Cardiac muscle cell (in vitro differentiated cells and primary cell): ENCODE measurements at places on chromosomes 6 and 20. TPM values are rescaled to one million over a fixed set of nuclear protein-coding genes. Genes with fewer than 3 reads are reported as not detected.

GRCh38 chr6:39452306-39453145 is 130.0 kb upstream of the KCNK16 start:
- no peaks in the 10 kb centered on the region for H3K36me3 ChIP-seq
- H3K27ac ChIP-seq = no peak overlapping the region
- DNase-seq = no peak
- H3K4me3 ChIP-seq = no peak overlapping the region

DNA sequence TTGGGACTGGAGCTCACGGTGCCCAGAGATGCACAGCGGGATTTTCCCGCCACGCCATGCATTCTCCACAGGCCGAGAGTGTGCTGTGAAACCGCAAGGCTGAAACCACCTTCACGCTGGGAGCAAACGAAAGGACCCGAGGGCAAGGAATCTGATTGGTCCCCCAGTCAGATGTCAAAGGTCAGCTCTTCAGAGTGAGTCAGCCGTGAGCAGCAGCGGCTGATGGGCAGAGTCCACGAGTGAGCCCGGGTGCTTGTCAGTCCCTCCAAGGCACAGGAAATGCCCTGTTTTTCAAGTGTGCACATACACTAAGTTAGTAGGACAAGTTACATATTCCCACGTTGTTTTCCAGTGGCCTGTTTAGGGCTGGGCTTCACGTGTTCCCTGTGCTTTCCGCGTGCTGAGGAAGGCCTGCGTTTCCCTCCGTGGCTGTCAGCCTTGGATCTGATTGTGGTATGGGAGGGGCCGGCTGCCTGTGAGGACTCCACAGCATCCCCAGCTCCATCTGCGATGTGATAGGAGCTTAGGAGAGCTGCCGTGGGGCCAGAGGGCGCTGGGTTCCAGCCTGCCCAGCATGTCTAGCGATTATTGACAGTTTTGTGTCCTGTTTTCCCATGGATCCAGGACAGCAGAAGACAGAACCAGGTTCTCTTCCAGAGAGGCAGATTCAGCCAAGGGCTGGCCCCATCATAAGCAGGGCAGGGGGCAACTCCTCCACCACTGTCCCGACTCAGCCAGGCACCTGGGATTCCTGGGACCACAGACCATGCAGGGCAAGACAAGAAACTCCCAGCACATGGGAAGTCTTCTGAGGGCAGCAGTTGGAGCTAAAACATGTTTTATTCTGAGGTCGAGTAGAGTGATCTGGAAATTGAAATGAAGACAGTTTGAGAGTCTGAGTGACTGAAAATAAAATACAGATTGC is 38.2 kb upstream of the FRMD1 start:
- H3K4me1 ChIP-seq = no peaks in the 10 kb centered on the region
- H3K27ac ChIP-seq = no peak overlapping the region
- H3K4me3 ChIP-seq = no peak overlapping the region
- H3K36me3 ChIP-seq = no peaks in the 10 kb centered on the region

DNA sequence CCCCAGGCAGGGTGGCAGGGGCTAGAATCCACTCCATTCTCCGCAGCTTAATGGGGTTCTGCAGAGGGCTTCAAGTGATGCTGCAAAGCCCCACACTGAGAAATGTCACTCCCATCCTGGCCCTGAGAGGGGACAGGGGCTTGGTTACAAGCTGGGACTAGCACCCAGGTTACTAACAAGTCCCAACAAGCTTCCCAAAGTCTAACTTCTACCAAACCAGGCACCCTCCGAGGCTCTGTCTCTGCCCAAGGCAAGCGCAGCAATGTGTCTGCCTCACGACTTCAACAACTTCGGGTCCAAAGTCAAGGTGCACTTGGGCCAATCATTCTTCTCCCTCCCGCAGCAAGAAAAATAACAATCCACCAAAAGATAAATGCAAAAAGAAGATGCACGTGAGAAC is 45.6 kb downstream of the NFATC2 start:
- DNase-seq = no peak
- H3K4me1 ChIP-seq = peaks cover 18% of the 10 kb centered on the region
- H3K36me3 ChIP-seq = no peaks in the 10 kb centered on the region

DNA sequence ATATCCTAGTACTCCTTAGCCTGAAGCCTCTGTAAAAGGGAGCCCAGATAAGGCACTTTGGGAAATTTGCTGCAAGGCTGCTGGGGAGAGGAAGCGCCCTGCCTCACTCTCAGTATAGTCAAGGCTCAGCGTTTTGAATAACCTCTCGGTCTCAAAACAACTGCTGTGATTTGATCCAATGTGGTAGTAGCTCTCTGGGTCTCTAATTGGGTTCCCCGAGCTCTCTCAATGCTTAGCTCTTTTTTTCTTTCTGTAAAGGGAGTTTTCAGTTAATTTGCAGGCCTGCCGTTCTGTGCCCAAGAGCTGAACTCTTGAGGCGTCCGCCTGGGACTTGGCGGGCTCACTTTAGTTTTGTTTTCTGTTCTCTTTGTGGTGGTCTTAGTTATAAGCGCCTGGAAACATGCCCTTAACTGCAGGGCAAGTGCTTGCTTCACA is 41.2 kb downstream of the ZHX3 start:
- H3K4me3 ChIP-seq = no peak overlapping the region
- no peaks in the 10 kb centered on the region for H3K36me3 ChIP-seq
- H3K27ac ChIP-seq = no peak overlapping the region
- peak; percentile 31 for DNase-seq

DNA sequence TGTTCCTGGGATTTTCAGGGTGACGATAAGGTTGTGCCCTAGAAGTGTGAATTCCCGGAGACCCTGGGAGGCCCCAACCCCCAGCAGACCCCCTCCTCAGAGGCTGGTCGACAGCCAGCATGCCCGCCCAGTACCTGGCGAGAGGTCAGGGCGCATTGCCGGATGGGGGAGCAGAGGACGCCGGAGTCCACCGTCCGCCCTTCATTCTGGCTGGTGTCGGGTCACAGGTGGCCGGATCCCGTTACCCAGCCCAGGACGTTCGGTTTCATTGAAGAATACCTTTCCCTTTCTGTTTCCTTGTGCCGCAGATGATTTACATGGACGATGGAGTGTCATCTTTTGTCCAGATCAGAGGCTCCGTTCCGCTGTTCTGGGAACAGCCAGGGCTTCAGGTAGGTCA is 61.3 kb downstream of the SYNJ2 start:
- DNase-seq = no peak
- H3K4me1 ChIP-seq = peaks cover 27% of the 10 kb centered on the region
- no peaks in the 10 kb centered on the region for H3K36me3 ChIP-seq
- no peak overlapping the region for H3K4me3 ChIP-seq
- peak overlapping the region; percentile 78 for H3K27ac ChIP-seq
- H3K27me3 ChIP-seq = no peaks in the 10 kb centered on the region

GRCh38 chr6:149950423-149950822 is 8.6 kb downstream of the ULBP2 start:
- no peak overlapping the region for H3K27ac ChIP-seq
- no peak for DNase-seq
- H3K4me1 ChIP-seq = no peaks in the 10 kb centered on the region
- H3K27me3 ChIP-seq = peaks cover 93% of the 10 kb centered on the region

DNA sequence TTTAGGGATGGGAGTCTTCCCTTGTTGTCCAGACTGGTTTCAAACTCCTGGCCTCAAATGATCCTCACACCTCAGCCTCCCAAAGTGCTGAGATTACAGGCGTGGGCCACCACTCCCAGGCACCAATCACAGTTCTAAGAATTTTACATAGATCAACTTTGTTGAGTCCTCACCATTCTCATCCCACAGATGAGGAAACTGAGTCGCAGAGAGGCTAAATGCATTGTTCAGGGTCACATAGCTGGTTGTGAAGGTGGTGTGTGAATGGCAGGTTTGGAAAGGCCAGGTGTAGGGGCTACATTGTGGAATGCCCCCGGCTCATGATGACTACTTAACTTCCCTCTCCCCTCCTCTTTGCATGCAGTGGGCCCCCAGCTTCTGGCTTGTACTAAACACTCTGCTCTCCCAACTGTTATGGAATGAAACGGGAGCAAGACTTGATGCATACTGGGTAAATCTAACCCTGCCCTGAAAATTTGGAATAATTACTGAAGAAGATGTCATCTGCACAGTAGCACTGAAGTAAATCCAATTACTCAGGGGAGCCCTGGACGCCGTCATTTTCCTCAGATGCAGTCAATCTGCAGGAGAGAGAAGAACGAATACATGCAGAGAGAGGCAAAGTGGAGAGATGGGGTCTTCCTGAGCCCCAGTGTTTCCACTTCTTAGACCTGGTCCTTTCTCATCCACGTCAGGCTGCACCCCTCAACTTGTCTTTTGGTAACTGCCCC is 102.3 kb upstream of the ZNF217 start:
- H3K27ac ChIP-seq = no peak overlapping the region
- H3K4me3 ChIP-seq = no peak overlapping the region
- no peak for DNase-seq

GRCh38 chr20:50381075-50381732 is 129.0 kb upstream of the PTPN1 start:
- peaks cover 8% of the 10 kb centered on the region for H3K4me1 ChIP-seq
- no peak overlapping the region for H3K27ac ChIP-seq
- DNase-seq = no peak
- no peaks in the 10 kb centered on the region for H3K27me3 ChIP-seq

DNA sequence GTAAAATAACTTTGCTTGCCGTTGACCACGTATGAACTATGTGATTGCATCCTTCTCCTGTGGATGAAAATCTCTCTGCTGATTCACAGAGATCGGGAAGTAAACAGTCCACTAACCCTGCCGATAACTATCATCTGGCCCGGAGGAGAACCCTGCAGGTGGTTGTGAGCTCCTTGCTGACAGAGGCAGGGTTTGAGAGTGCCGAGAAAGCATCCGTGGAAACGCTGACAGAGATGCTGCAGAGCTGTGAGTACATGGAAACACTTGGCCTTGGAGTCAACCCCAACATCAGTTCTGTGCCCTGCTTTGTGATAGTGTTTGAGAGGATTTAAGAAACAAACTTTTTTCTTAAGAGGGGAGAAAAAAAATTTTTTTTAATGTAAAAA is 937 bp downstream of the TAF8 start:
- H3K27ac ChIP-seq = peak overlapping the region; percentile 98
- DNase-seq = no peak
- H3K36me3 ChIP-seq = peaks cover 21% of the 10 kb centered on the region
- H3K4me1 ChIP-seq = peaks cover 8% of the 10 kb centered on the region

DNA sequence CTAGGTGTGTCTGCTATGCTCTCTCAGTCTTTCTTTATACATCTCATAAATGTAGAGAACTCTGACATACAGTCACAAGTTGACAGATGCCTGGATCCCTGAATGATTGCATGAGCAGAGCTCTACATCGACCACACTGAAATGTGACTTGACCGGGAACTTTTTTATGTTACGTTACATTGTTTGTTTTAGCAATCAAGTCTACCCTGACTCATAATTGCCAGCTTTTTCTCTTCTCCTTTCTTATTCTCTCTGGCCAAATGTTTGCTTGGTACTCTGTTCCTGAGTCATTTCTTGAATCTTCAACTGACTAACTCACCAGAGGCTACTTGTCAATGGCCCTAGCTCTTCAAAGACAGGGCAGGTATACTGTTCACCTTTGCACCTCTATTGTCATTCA is 213.6 kb upstream of the DTNBP1 start:
- H3K27ac ChIP-seq = no peak overlapping the region
- no peaks in the 10 kb centered on the region for H3K27me3 ChIP-seq
- no peaks in the 10 kb centered on the region for H3K36me3 ChIP-seq

DNA sequence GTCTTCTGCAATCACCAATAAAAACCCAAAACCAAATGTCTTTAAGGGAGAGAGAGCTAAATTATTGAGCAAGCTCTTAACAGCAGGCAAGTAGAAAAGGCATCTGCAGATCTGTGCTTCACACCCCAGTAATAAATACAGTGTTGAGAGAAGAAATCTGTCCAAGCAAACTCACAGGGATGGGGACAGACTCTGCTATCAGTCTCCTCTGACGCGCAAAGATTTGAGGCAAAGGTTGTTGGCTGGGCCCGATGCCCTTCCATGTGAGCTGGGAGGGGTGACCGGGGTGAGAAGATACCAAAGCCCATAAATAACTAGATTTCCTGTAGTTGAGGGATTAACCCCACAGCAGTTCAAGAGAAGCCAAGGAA is 315.2 kb upstream of the SOX4 start:
- no peak overlapping the region for H3K27ac ChIP-seq
- H3K4me1 ChIP-seq = no peaks in the 10 kb centered on the region
- no peaks in the 10 kb centered on the region for H3K27me3 ChIP-seq
- H3K36me3 ChIP-seq = no peaks in the 10 kb centered on the region

- no peak overlapping the region for H3K4me3 ChIP-seq
- peak; percentile 46 for DNase-seq
- peaks cover 23% of the 10 kb centered on the region for H3K36me3 ChIP-seq
- H3K27me3 ChIP-seq = no peaks in the 10 kb centered on the region
- H3K27ac ChIP-seq = no peak overlapping the region
These were observed 4.4 kb downstream of the PNRC1 start for GRCh38 chr6:89084954-89085353.

DNA sequence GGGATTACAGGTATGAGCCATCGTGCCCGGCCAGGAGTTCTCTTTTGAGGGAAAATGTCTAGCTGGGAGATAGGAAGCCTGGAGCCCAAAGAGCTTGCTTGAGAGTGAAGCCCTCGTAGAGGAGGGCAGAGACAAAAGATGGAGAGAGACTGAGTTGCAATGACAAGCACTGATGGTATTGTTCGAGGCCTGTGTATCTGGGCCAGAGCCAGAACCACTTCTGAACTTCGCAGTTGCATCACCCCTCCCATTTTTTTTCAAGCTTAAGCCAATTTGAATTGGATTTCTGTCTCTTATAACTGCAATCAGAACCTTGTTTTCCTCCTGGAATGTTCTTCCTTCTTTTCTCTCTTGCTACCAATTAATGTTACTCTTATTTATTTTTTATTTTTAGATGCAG is 83.1 kb downstream of the KCNB1 start:
- H3K36me3 ChIP-seq = no peaks in the 10 kb centered on the region
- no peaks in the 10 kb centered on the region for H3K27me3 ChIP-seq
- H3K27ac ChIP-seq = no peak overlapping the region
- H3K4me1 ChIP-seq = no peaks in the 10 kb centered on the region
- no peak overlapping the region for H3K4me3 ChIP-seq

GRCh38 chr20:9258901-9259300 is 190.0 kb downstream of the PLCB4 start:
- H3K4me1 ChIP-seq = peaks cover 18% of the 10 kb centered on the region
- no peak for DNase-seq
- H3K4me3 ChIP-seq = no peak overlapping the region
- H3K36me3 ChIP-seq = no peaks in the 10 kb centered on the region
- H3K27ac ChIP-seq = no peak overlapping the region
- no peaks in the 10 kb centered on the region for H3K27me3 ChIP-seq

GRCh38 chr6:3490625-3490980 is 33.8 kb upstream of the SLC22A23 start:
- peaks cover 8% of the 10 kb centered on the region for H3K4me1 ChIP-seq
- H3K27me3 ChIP-seq = no peaks in the 10 kb centered on the region
- DNase-seq = no peak
- H3K4me3 ChIP-seq = no peak overlapping the region
- no peak overlapping the region for H3K27ac ChIP-seq

GRCh38 chr6:20631549-20631924 is 97.3 kb downstream of the CDKAL1 start:
- no peaks in the 10 kb centered on the region for H3K36me3 ChIP-seq
- no peak for DNase-seq
- H3K27ac ChIP-seq = no peak overlapping the region
- H3K27me3 ChIP-seq = no peaks in the 10 kb centered on the region

- H3K4me1 ChIP-seq = peaks cover 36% of the 10 kb centered on the region
- H3K27ac ChIP-seq = peak overlapping the region; percentile 31
- no peaks in the 10 kb centered on the region for H3K27me3 ChIP-seq
- peak; percentile 56 for DNase-seq
- no peak overlapping the region for H3K4me3 ChIP-seq
These were observed 42.0 kb downstream of the CDS2 start for GRCh38 chr20:5168651-5169396.

The GNMT gene
- 0.21 and 0.25 TPM in 2 replicates for total RNA-seq

The PLG gene
- total RNA-seq = not detected in 2 replicates

The PROKR2 gene
- total RNA-seq = not detected in 2 replicates

The CTCFL gene
- total RNA-seq = 0.09 TPM in 1 of 2 replicates, not detected in the other

The LY6G6C gene
- total RNA-seq = not detected in 2 replicates

The TMEM151B gene
- total RNA-seq = 0.21 and 0.39 TPM in 2 replicates
